Activated CD8-positive, alpha-beta memory T cell treated with anti-CD3 and anti-CD28 coated beads, Interleukin-2, amount 50 U/mL, for 4 hours (primary cell): ENCODE measurements at places on chromosomes 11 and 22.

DNA sequence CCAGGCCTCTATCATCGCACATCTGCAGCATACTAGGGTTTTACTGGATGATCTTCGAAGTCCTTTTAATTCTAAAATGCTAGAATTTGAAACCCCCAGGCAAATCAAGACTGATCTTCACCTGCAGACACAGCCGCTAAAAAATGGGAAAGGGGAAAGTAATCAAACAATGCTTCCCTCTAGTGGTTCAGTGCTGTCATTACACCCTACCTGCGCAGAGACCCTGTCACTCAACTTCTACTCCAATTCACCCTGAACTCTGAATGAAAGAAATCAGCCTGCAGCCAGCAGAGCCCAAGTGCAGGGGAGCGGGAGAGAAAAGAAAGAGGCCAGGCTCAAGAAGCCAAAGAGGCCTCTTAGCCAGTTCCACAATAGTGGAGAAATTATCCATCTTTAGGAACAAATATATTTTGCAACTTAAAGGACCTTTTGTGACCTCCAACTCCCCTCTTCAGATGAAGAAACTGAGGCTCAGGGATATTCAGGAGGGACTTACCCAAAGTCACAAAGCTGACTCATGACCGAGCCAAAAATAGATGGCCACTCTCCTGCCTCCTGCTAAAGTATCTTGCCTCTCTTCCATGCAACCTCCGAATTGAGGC lies 33.0 kb downstream of the SERGEF start:
- peak; percentile 24 for DNase-seq

DNA sequence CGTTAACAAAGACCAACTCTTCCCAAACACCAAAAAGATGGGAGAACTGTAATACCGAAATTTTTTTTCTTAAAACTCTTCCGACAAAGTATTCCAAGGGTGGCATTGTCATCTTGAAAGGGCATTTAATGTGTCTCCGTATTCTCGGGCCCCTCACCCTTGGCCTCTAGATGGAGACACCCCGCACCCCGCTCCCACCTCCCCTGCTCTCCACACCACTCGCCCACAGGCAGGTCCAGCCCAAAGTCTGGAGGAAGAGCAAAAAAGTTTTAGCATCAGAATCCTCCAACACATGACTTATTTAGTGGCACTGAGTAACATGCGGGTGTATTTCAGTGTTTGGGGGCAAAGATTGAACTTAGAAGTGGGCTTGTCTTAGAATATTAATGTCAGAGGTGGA lies 20.7 kb downstream of the SPATA19 start:
- no peak for DNase-seq

- peak; percentile 32 for DNase-seq
Observed at GRCh38 chr11:303363-303762, 4.0 kb upstream of the IFITM5 start.

DNA sequence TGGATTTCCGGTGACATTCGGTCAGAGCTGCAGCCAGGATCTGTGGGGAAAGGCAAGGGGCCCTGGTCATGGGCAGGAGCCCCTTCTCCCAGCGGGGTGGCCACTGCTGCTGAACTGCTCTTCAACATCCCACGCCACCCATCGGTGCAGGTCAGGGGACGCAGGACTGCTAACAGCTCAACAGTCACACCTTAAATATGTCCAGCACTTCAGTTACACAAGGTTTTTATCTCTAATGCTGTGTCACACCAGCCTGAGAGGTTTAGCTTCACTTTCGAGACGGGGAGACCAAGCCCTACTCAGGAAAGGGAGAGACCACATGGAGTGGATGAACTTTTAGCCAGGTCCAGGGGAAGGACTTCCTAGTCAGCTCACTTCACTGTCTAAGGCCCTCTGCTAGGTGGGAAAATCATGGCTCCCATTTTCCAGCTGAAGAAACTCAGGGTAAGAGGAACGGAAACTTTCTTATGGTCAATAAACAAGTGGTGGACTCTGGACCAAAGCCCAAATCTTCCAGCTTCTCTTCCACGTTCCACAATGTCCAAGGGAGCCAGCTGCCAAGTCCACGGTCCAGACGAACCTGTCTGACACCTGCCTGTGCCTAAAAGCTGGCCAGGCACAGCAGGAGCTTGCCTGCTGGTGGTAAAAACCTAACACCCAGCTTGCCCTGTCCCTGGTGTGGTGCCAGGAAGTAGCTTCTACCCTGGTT lies 21.0 kb upstream of the CHADL start:
- no peak for DNase-seq

DNA sequence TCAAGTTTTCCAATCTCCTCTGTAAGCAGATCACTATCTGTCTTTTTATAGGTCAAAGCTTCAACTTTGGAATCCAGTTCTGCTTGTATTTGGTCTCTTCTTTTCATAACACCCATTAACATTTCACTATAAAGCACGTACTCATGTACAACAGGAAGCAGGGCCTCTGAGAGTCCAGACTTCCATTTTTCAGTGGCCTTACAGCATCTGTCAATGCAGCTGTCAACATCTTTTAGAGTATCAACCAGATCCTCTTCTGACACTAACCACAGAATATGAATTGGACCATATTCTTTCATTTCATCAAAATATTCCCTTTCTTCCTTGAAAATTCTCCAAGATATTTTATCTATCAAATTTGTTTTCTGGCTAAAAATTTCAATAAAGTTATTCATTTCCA lies 24.7 kb upstream of the SLN start:
- no peak for DNase-seq

GRCh38 chr11:33248416-33248971 lies 8.7 kb upstream of the HIPK3 start:
- no peak for DNase-seq

DNA sequence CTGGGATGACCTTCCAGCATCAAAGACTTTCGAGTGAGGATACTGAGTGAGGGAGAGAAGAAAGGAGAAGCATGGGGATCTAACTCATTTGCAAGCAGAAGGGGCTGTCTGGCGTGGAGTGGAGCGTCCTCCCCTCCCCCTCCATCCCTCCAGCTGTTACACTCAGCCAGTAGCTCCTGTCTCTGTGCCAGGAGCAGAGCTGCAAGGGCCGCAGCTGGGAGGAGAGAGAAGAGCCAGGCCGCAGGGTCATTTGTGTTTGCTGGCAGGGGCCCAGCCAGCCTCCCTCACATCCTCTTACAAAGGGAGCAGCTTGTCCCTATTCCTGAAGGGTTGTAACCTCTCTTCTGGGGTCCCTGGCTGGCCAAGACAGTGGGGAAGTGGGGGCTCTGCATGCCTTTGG lies 57.9 kb downstream of the NECTIN1 start:
- DNase-seq = no peak

DNA sequence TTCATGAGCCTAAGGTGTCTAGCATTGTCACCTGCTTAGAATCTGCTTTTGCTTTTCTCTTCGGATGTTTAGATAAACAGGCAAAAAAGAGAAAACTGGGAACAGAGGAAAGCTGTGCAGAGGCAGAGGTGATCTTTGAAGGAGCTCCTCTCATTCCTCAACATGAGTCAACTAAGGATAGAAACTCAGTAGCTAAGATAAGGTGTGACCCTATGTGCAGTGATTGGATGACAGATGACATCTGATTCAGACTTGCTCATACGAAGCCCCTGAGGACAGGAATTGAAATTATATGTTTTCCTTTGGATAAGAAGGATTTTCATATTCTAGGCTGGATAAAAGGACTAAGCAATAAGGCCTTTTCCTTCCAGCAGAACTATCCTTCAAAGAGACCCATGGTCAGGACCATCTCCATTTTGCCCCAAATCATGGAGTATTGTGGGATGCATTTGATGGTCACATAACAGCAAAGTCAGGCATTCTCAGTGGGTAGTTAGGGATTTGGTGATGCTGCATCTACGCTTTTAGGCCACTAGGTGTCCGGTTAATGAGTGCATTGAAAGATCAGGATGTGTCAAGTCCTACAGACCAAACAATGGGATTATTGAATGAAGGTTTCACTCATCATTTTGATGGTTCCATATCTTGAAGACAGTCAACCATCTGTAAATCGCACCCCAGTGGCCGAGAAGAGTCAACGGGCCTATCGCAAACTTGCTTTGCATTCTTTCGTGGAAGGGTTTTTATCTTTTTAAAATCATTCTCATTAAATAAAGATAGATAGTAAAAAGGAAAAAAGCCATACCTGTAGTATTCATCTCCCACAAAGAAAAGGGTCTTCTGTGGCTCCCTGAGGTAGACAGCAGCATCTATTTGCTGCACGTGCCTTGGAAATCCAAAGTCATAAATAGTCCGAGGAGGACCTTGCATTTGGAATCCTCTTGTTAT lies 32.2 kb downstream of the MMP20 start:
- DNase-seq = no peak

- DNase-seq = no peak
Observed at GRCh38 chr11:19458231-19458630, 217.5 kb upstream of the E2F8 start.

DNA sequence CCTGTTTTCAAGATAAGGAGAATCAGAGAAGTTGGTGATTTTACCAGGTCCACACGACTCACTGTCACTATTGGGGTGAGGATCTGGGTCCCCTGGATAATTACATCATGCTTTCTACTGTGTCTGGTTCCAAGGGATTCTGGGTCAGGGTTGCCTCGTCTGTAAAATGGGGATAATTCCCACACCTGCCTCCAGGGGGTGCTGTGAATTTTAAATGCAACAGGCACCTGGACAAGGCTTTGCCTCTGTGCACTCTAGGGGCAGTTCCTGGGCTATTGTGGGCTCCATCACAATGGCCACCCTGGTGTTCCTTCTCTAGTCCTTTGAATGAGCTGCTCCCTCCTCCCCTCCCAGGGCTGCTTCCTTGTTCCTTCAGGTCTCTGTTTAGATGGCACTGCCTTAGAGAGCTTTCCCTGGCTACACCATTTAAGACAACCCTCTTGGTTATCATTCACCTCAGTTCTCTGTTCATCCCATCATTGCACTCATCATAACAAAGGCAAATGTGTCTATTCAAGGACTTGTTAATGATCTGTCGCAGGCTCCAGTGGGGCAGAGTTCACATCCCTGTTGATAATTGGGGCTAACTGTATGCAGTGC lies 178.6 kb downstream of the MIAT start:
- DNase-seq = peak; percentile 39

DNA sequence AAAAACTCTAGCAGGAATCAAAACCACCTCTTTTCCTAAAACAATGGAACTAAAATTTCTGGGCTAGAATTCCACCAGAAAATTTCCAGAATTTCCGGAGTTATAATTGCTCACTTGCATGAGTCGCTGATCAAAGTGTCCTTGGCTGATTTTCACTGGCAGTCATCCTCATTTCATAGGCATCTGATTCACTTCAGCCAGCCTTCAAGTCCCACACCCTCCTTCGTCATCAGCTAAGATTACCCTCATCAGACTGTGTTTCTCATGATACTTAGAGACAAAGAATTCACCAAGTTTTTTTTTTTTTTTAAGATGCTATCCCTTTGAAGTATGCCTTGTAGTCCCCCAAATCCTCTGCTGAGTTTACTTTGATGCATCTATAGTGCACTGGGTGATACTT lies 71.5 kb upstream of the RAB38 start:
- no peak for DNase-seq

DNA sequence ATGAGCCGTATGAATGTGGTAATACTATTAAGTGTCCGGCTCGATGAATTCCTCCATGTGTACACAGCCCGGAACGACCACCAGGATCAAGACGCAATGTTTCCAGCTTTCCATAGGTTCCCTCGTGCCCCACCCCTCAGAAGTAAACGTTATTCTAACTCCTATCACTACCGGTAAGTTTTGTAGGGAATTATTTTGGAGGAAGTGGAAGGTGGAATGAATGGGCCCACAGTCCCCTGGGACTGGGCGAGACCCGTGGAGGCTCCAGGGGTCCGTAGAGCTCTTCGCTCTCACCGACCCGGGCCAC lies 720 bp upstream of the FAR1 start:
- no peak for DNase-seq

- peak; percentile 7 for DNase-seq
Observed at GRCh38 chr22:22895776-22896445, 8.3 kb downstream of the IGLL5 start.

GRCh38 chr11:1564535-1565172 lies 7.4 kb downstream of the DUSP8 start:
- no peak for DNase-seq

DNA sequence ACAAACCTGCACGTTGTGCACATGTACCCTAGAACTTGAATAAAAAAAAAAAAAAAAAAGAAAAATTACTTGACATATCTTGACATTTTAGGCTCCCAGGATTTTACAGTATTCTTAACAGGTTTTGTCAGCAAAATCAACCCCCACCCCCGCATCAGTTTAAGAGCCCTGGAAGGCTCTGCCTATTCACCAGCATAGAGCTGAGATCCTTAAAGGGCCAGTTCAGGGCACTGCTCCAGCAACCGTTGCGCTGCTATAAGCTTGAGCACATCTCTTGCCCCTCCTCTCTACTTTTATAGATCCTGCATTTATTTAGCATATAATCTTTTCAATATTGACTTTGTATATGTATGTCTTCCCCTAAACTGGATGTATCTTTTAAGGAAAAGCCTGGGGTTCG lies 697 bp upstream of the PAFAH1B2 start:
- peak; percentile 29 for DNase-seq

DNA sequence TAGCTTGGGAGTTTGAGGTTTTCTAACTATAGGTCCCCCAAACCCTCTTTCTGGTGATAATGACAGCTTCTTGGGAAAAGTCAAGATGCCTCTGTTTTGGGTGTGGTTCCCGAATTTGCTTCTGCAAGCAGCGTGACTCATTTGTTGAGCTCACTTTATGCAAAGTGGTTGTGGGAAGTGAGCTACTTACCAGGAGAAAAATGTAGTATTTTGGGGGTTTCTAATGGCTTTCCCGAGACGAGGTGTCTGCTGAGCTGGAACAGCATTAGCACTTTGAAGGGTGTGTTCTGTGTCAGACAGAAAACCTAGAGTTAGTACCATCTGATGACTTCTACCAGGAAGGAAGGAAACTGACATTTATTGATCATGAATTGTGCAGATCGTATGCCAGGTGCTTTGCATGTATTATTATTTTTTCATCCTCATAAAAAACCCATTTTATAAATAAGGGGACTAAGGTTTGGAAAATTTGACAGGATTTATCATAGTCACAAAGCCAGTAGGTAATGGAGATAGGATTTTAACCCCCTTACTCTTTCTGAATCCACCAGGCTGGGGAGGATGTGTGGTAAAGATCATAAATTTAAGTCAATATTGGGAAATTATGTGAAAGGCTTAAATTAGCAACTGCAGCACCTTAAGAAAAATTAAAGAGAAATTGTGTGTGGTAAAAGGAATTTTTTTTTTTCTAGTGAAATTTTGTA lies 108.8 kb upstream of the CD44 start:
- DNase-seq = no peak

DNA sequence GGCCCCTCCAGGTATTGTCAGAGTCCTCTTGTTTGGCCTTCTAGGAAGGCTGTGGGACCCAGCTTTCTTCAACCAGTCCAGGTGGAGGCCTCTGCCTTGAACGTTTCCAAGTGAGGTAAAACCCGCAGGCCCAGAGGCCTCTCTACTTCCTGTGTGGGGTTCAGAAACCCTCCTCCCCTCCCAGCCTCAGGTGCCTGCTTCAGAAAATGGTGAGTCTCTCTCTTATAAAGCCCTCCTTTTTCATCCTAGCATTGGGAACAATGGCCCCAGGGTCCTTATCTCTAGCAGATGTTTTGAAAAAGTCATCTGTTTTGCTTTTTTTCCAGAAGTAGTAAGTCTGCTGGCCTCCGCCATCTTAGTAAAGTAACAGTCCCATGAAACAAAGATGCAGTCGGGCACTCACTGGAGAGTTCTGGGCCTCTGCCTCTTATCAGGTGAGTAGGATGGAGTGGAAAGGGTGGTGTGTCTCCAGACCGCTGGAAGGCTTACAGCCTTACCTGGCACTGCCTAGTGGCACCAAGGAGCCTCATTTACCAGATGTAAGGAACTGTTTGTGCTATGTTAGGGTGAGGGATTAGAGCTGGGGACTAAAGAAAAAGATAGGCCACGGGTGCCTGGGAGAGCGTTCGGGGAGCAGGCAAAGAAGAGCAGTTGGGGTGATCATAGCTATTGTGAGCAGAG lies at the start of gene CD3E:
TSS of gene CD3E (plus strand) at position 163 of the 681 bp plus-strand sequence. CDS start at position 386, 223 bp downstream.
- DNase-seq = peak; percentile 57
